NCI-H2171 (cell line): ENCODE measurements at places on chromosomes 6 and 20.

- no peak for DNase-seq
Observed at GRCh38 chr6:43977404-43978111, 149.7 kb downstream of the MRPL14 start.

DNA sequence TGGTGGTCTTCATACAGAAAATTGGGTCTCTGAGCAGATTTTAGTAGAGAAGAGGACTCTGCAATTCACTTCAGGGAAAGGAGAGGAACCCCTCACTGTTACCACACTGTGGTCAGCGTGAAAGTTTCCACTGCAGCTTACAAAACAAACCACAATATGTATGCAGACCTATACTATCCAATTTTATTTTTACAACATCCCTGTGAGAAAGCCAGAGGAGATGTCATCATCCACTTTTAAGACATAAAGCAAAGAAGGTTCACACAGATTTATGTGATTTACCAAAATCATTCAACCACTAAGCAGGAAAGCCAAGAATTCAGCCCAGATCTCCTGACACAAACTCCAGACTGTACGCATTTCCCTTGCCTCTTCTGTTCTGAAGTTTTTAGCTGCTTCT is 442.4 kb downstream of the FRK start:
- no peak for DNase-seq

DNA sequence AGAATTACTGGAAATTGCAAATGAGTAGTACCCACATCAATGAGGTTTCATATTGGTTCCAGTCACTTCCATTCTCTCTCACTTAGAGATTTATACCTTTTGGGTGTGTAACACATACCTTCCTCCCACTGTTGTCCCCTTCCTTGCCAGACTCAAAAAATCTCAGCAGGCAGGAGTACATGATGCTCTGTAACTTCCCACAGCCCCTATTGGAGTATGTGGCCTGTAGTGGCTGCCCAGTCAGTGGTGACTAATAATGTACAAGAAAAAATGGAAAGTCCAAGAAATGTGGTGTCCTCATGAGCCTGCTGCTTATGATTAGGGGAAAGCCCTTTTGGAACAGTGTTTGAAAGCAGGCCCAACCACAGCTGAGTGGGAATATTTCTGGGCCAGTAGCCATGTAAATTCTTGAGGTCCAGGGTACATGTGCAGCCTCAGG is 312.0 kb downstream of the ZFAND3 start:
- no peak for DNase-seq

- DNase-seq, result no peak
Observed at GRCh38 chr20:62831854-62832211, 15.0 kb downstream of the COL9A3 start.

- no peak for DNase-seq
Observed at GRCh38 chr6:157605484-157605883, 217.6 kb upstream of the SNX9 start.

DNA sequence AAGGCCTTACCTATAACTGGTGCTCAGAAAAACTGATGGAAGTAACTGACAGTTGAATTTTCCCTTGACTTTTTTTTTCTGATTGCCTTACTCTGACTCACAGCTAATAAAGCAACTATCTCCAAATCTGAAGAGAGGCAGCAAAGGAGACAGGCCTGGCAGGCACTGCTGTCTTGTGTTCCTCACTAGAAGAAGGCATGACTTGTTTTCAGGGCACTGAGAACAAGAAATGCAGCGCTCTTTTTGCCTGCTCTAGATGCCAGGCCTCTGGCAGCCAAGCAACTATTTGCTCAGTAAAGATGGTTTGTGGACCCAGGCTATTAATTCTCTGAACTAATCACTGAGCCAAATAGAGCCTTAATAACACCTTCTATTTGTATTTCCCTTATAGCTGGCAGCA is 155.1 kb downstream of the PRDM13 start:
- no peak for DNase-seq

GRCh38 chr20:13545790-13546189 is 92.9 kb downstream of the TASP1 start:
- no peak for DNase-seq

GRCh38 chr6:160238761-160239751 is 19.6 kb downstream of the SLC22A2 start:
- no peak for DNase-seq

GRCh38 chr6:118984342-118984741 is 49.4 kb upstream of the MCM9 start:
- DNase-seq, result no peak

GRCh38 chr20:19453862-19454261 is 241.4 kb downstream of the SLC24A3 start:
- DNase-seq, result no peak

GRCh38 chr6:6616656-6617055 is 28.1 kb downstream of the LY86 start:
- no peak for DNase-seq

- DNase-seq, result no peak
Observed at GRCh38 chr20:59988141-59988540, 29.9 kb downstream of the CDH26 start.

GRCh38 chr6:143872201-143872600 is 7.9 kb downstream of the ZC2HC1B start:
- DNase-seq, result no peak

DNA sequence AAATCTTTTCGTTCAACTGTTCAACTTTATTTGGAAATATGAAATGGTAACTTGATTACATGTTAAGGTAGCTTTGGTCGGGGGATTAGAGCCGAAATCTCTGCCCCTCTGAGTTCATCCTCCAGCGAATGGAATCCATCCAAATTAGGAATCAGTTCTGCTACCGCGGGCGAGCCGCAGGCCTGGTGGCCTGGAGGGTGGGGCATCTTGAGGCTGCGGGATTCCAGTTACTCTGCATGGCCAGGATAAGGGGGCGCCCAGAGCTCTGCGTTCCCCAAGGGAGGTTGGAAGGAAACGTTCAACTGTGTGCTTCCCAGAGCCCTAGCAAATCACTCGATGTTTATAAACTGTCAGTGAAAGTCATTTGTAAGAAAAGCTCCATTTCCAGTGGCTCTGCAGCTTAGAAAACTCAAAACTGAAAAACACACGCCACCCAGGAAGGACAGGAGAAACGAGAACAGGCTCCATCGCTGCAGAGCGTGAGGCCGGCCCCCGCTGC is 262.2 kb downstream of the TAF4 start:
- DNase-seq, result no peak

DNA sequence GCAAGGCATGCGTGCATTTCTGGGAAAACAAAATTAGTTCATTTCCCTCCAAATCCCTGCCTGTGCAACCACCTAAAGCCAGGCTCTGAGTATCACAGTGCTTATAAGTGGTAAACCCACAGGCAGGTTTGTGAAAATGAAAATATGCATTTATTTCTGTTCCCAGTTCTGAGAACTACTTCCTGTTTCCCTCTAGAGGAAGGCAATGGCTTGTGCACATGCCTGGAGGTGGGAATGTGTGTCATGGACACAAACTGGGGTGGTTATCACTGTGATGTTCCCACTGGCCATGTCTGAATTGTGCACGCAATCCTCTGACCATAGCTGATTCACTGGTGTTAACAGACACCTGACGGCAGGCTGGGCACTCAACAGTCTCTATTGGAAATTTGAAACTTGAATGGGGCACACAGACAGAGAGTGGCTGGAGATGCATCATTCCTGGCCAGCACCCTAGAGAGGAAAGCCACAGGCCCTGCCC is 26.3 kb downstream of the FAM110A start:
- no peak for DNase-seq

DNA sequence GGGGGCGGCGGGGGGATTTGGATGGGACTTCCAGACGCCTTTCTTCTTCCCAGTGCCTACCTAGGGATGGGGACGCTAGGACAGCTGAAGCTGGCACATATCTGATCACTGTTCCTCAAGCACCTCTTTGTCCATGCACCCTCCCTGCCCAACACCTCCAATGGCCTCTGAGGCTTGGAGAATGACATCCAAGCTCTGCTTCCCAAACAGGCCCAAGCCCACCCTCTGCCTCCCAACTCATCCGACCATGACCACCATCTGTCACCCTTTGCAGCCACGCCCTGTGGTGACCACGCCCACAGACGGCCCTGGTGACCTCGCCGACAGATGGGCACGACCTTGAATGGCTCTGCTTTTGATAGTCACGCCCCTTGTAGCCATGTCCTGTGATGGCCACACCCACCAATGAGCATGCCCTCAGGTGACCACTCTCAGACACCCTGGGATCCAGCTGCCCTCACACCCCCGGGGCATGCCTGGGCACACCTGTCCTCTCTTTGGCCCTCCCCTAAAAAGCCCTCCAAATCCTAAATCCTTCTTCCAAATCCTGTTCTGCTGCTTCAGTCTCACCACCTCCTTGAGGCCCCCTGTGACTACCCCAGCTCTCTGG is 51.0 kb downstream of the SSR1 start:
- peak; percentile 87 for DNase-seq

DNA sequence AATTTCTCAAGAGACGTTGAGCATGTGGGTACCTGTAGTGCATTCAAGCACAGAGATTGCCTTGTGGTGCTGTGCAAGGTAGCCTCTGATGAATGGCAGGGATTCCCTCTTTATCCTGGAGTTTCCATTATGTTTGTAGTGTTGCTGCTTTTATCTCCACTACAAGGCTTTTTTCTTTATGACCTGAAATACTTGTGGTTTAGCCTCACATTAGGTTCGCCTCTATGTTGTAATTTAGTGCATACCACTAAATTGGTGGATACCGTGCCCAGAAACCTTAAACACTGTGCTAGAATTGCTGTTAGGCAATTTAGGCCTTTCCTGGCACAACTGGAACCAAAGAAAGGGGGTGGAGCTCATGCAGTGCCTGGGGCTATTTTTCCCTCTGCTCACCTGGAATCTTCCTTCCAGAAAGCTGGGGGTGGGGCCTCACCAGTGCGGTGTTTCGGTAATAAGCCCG is 76.8 kb downstream of the NCOA7 start:
- DNase-seq, result no peak

DNA sequence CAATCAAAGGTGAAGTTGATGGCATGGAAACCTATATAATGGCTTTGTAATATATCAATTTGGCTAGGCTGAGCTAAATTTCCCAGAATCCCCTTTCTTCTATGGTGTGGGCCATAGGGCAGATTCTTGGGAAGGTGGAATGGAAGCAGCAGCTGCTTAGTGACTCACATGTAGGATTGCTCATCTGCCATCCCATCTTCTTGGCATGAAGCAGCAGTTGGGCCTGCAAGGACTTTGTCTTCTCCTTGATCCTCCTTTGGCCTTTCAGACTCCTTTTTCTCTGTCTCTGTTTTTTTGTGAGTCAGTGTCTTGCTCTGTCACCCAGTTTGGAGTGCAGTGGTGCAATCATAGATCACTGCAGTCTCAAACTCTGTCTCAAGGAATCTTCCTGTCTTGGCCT is 52.6 kb upstream of the CEP162 start:
- no peak for DNase-seq

- no peak for DNase-seq
Observed at GRCh38 chr6:106591111-106591825, 38.0 kb downstream of the RTN4IP1 start.

GRCh38 chr6:88298066-88298845 is 132.1 kb upstream of the CNR1 start:
- DNase-seq, result peak; percentile 66

DNA sequence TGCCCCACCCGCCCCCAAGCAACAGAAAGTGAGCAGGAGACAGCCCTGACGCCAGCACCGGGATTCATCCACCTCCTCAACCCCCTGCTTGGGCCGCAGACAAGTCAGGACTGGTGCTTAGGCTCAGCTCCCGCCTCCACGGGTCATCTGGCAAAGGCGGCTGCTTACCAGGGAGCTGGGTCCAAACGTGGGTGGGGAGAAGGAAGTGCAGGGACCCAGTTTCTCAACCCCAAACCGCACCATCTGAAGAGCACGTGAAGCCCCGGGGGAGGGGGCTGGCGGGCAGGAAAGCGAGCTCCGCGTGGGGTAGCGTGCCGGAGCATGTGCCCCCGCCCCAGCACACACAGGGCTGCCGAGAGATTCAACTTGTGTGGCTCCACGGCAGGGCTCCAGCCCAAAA is 87.2 kb downstream of the BMP7 start:
- no peak for DNase-seq

GRCh38 chr20:4812216-4812615 is 90.5 kb downstream of the PRND start:
- no peak for DNase-seq

DNA sequence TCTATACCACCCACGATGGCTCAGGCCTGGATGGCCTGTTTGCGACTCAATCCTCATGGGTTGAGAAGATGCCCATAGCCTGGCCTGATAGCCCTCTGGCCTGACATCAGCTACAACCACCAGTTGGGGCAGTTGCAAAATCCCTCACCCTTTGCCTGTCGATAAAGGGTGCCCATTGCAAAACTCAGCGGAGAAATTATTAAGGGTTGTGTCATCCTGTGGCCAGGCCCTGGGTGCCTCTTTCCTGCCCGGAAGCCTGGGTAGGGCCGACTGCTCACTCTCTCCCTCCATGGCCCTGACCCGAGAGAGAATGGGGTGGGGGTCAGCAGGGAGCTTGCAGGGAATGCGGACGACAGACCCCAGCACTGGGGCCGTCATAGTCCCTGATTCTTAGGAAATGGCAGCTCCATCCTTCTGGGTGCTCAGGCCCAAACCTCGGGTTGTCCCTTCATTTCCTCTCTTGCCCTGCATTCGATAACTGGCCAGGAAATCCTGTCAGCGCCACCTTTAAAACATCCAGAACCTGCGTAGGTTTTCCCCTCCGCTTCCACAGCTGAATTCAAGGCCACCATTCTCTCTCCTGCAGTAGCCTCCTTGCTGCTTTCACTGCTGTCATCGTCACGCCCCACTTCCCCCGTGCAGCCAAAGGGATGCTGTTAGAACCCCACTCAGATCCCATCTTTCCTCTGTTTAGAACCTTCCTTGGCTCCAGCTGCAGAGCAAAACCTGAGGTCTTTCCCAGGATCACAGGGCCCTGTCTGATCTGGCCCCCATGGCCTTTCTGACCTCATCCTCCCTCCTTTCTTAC is 31.1 kb downstream of the CEBPB start:
- DNase-seq, result no peak

- DNase-seq, result no peak
Observed at GRCh38 chr6:27825025-27825793, 87.0 kb downstream of the OR2B2 start.

- no peak for DNase-seq
Observed at GRCh38 chr6:36928547-36928918, 26.0 kb upstream of the PI16 start.

GRCh38 chr6:111792914-111793700 is 80.1 kb downstream of the FYN start:
- DNase-seq, result no peak

DNA sequence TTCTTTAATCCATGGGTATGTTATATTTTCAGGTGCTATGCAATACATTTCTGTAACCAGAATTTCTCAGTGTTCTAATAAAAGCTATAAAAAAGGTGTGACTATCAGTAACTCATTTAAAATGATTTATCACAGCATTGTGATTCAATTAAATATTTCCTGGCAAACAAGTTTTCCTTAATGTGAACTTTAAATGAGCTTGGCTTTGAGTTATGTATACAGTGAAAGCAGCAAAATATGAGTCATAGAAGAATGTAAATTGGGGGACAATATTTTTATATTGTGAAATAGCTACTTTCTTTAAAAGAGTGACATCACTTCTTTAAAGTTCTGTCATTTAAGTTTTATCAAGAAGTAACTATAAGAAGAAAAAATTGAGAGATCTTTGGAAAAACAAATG is 484.9 kb upstream of the MAN1A1 start:
- no peak for DNase-seq

- no peak for DNase-seq
Observed at GRCh38 chr20:6184086-6184485, 61.3 kb upstream of the FERMT1 start.

GRCh38 chr6:23435126-23435525 is 690.9 kb upstream of the NRSN1 start:
- no peak for DNase-seq

- DNase-seq, result no peak
Observed at GRCh38 chr6:20235041-20235440, 22.8 kb upstream of the MBOAT1 start.
